NCI-H1417 (cell line): ENCODE measurements at places on chromosomes 16 and 17.

DNA sequence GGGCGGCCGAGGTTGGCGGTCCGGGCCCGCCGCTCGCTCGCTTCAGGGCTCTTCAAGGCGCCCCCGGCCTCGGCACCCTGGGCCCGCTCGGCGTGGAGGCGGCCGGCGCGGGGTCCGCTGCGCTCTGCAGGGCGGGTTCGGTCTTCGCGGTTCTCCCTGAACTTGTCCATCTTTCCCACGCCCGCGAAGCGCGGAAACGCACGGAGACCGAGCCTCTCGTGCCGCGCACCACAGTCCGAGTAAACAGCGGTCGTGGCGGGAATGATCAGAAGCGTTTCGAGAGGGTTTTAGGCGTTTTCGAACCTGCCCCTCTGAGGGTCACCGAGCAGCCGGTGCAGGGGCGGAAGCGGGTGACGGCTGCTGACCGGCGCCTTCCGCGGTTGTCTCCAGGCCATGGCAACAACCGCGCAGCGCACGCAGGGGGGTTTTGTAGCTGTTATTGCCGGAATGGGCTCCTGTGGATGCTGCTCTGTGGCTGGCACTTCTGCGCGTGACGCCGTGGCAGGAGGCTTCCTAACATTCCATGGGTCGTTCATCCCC is 414 bp downstream of the NARF start:
- peak; percentile 53 for DNase-seq

GRCh38 chr16:5025171-5025632 is 8.5 kb downstream of the NAGPA start:
- DNase-seq = no peak

DNA sequence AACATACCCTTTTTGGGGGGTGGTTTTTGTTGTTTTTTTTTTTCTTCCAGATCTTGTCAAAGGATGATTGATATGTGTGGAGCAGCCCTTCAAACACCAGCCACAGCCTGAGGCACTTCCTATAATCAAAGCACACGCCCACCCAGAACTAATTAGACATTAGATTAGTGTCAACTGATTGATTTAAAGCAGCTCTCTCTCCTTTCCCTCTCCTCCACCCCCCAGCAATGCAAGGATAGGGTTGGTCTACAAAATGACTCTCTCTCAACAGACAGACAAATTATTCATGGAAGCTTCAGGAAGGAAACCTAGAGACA is 250.3 kb upstream of the SOX9 start:
- DNase-seq = peak; percentile 94

- no peak for DNase-seq
Observed at GRCh38 chr16:25107466-25107792, 4.1 kb upstream of the LCMT1 start.

DNA sequence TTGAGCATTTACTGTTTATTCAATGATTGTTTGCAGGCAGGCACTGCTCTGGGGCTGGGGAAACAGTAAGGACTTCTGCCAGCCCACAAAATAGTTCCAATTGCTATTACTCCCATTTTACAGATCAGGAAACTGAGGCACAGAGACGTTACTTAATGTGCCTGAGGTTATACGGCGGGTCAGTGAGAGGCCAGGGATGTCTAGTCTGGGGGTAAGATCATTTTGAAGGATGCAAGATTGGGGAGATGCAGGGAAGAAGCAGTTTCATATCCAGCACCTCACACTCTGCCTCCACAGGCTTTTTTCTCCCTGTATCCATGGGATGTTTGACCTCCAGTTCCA is 46.5 kb downstream of the ABAT start:
- DNase-seq = no peak

- no peak for DNase-seq
Observed at GRCh38 chr16:49822649-49823370, 33.1 kb downstream of the ZNF423 start.

- no peak for DNase-seq
Observed at GRCh38 chr16:57411362-57411976, 6.9 kb downstream of the CCL17 start.

GRCh38 chr17:79624718-79625478 is 14.0 kb upstream of the RBFOX3 start:
- DNase-seq = no peak

- DNase-seq = peak; percentile 82
Observed at GRCh38 chr17:42760652-42761581, at the start of gene RAMP2. Gene RAMP2, plus strand, starts transcription at chr17:42761227. Its CDS starts 35 bp downstream, at chr17:42761262.

DNA sequence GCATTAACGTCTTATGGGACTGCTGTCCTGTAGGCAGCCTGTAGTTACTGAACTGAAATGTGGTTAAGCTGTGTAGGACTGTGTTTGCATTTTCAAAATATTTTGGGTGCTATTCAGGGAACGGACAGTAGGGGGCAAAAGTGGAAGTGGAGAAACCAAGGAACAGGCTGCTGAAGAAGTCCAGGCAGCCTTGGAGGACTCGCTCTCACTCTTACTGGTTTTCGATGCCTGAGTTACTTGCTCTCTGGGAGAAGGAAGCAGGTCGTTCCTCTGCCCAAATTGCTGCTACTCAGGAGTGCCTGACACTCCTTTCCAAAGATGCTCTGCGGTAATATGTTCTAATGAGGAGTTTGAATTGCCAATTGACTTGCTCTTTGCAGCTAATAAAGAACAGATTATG is 64.5 kb upstream of the RBFOX1 start:
- peak; percentile 23 for DNase-seq

- no peak for DNase-seq
Observed at GRCh38 chr17:44049294-44050060, 17.0 kb downstream of the LSM12 start.

- peak; percentile 22 for DNase-seq
Observed at GRCh38 chr17:80109713-80110446, 8.5 kb downstream of the GAA start.

DNA sequence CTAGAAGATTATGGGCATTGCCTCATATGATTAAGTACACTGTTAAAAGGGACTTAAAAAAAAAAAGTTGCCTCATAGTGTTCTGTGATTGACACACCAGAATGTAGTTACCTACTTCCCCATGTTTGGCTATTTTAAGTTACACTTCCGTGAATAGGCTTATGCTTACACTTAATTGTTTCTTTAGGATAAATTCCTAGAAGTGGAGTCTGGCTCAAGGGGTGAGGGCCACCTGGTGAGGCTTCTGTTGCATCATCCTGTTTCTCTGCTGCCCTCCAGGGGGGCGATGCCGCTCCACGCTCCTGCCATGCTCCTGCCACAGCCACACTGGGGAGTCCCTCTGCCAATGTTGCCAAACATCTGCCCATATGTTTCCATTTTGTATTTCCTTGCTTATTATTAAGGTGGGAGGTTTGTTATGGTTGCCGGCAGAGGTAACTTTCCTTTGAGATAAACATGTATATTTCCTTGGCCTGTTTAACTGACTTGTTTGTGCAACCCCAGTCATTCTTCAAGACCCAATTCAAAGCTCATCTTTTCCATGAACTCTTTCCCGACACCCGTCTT is 73.1 kb downstream of the KSR1 start:
- DNase-seq = no peak

DNA sequence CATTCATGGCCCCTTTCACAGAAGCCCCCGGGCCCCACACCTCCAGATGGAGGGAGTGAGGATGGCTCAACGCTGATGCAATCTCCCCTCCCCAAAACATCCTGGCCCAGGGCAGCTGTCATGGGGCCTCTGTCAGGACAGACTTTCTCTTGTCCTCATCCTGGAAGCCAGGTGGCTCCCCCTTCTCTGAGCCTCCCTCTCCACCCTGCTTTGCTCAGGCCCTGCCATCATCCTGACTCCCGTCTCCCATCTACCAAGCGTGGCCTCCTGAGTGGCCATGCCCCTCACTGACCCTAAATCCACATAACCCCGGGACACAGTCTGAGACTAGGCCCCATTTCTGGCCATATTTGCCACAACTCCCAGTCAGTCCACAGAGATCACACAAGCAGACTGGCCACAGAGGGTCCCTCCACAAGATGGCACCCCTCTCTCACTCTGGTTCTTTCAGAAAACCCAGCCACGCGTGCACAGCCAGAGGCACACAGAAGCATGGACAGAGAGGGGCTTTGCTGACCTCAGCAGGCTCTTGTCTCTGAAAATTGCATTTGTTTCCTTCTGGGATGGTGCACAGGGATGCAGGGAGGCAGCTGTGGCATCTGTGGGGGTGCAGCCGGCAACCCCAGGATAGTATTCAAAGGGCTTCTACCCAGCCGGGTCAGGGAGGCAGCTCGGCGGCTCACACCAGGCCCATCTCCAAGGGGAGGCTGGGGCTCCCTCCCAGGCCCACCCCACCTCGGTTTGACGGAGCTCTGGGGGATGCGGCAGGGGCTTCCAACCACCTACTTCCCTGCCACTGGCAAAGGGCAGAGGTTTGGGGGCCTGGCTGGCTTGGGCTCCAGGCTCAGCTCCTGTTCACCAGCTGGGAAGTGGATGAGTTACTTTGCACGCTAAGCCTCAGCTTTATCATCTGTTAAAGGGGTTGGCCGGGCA is 16.9 kb downstream of the DOC2B start:
- peak; percentile 11 for DNase-seq

DNA sequence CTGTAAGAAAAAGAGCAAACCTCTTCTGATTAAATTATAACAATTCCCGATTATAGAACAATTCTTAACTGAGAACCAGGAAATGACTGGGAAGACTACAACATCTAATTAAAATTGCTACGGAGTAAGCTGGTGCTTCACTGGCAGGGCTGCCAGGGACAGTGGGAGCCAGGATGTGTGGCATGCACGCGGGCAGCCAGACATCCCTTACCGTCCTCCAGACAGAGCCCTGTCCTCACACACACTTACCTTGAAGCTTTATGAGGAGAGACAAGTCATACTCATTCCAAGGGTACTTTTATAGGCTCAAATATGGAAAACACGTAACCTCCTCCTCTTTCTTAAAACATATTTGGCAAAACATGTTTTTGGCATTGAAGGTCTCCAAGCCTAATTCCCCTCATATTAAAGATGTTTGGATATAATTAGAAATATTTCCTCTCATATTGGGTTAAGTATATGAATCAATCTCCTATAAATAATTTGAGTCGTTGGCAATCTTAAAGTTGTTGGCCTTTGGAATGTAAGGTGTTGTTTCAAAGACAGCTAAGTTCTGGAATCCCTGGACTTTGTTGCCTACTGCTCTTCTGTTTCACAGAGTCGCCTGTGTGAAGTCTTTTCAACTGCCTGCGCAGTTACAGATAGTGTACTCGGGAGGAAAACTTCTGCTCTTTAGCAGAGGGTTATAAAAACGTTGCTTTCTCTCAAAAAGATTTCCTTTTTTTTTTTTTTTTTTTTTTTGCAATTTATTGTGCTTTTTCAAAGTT is at the start of gene MYH1:
TSS of gene MYH1 (minus strand) at position 272 of the 767 bp plus-strand sequence. CDS start 1,900 bp downstream, outside the sequence.
- DNase-seq = no peak
